ENCODE measurements at places on chromosomes 4 and X. TPM values are rescaled to one million over a fixed set of nuclear protein-coding genes. Genes with fewer than 3 reads are reported as not detected.

- peak; percentile 46 for DNase-seq
Observed at GRCh38 chr4:1763550-1764080, 29.5 kb upstream of the FGFR3 start.

DNA sequence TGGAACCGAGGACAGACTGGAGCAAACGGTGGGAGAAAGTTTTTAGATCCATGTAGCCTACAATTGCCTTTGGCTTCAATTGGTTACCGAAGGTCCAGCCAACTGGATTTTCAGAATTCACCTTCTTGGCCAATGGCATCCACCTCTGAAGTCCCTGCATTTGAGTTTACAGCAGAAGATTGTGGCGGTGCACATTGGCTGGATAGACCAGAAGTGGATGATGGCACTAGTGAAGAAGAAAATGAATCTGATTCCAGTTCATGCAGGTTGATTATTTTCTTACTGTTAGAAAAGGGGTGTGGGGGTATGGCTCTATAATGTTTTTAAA lies 702 bp downstream of the KLHL5 start:
- DNase-seq, result no peak

DNA sequence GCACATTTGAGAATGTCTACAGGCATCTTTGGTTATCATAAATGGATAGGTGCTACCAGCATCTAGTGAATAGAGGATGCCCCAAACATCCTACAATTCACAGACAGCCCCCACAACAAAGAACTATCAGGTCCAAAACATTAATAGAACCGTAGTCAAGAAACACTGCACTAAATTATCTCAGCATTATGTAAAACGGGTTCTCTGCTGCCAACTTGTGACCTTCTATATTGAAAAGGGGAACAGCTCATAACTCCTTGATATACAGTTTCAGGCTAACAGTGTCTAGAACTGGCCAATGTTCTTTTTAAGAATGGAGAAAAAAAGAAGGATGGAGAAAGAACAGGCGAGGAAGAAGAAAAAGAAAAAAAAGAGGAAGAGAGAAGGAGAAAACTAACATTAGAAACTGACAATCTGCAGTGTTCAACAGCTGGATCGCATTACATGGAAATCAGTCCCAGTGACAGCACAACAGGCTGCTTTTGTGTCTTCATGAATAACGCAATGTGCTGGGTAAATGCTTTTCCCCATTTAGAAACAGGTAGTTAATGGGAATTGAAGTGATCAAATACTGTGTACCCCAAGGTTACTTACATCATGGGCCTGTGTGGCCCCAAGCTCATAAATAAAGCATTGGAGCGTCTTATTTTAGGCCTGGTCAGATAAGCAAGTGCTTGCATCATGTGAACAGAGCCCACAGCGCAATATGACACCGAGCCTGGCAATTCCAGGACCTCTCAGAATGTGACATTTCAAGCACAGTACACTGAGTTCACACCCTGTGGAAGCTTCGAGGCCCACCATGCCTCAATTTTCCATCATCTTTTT lies 339.5 kb downstream of the DHX15 start:
- no peak for DNase-seq

GRCh38 chr4:150970685-150971151 lies 44.4 kb downstream of the LRBA start:
- DNase-seq, result no peak

Gene ABLIM2
- total RNA-seq, result under 0.01 TPM

Gene UCHL1
- 98.2 TPM for total RNA-seq

Measured in RPMI7951 (cell line).